ENCODE measurements at places on chromosomes 1 and 21.

DNA sequence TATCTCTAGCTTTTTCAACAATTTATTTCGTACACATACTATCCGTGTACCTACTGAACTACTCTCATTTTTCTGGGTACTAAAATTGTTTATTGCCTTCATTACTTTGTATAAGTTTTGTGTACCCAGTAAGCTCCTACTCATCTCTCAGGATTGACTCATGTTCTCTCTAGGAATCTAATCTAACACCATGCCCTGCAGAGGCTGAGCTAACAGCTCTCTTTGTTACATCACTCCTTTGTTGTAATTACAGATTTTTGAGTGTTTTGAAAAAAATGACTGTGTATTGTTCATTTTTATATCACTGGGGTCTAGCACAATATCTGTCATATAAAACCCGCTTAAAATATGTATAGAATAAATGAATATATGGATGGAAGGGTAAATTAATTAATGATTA, 167.1 kb downstream of the ATP6V1G3 start:
- DNase-seq = no peak

- DNase-seq = no peak
Observed at GRCh38 chr1:89910780-89911179, 84.1 kb upstream of the ZNF326 start.

DNA sequence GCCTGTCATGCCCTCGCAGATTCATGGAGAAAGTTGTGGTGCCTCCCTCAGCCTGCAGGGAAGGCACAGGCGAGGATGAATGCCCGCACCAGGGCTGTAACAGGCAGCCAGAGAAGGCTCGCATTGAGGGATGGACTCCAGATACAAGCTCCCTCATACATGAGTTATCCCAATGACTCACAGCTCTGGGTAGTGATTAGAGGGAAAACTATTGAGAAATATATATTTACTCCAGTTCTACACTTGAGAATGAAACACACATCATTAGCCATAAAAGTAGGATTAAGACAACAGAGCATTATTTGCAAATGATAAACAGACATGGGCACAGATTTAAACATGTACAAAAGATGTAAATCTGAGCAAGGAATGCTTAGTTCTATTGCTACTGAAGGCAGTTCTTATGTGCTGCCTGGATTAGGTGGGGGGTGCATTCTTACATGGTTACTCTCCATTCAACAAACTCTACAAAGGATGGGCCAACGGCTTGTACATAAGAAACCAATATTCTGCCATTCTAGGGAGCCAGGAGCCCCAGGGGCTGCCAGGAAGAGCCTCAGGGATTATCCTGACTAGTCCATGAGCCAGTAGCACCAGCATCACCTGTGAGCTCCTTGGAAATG, 97.9 kb downstream of the CSMD2 start:
- no peak for DNase-seq

DNA sequence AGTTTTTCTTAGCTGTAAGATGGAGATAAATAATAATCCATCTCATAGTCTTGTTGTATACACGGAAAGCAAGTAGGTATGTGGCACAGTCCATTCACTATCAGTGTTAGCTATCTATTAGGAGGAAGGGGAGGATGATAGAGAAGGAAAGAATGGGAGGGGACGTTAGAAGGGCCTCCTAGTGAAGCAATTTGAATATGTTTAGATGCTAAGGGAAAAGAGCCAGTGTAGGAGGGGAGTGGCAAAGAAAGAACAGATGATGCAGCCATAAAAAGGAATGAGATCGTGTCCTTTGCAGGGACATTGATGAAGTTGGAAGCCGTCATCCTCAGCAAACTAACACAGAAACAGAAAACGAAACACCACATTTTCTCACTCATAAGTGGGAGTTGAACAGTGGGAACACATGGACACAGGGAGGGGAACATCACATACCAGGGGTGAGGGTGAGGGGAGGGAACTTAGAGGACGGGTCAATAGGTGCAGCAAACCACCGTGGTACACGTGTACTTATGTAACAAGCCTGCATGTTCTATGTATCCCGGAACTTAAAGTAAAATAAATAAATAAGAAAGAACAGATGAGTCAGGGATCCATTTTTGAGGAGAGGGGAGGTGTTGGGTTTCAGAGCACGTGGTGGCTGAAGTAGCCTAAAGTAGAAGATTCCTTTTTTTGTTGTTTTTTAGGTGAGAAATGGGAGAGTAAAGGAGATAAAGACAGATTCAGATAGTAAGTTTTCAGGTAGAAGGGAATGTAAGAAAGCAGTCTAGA, 124.1 kb downstream of the POU2F1 start:
- DNase-seq = no peak

DNA sequence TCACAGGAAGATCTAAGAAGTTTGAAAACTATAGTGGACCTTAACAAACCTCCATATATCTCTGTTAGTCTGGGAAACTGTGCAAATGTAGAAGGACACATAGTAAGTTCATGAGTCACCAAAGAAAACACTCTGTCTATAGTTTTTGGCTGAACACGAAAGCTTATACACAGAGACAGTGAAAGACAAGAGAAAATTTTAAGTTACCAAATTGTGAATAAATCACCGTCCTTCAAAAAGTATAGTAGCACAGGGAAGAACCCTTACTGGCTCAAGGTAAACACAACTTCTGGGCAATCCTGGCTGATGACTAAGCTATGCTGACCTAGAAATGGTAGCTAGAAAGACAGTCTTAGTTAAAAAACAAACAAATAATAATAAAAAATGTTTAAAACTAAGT, 1057.9 kb downstream of the AMY1C start:
- no peak for DNase-seq

GRCh38 chr1:26529405-26529654, 231 bp upstream of the RPS6KA1 start:
- no peak for DNase-seq

DNA sequence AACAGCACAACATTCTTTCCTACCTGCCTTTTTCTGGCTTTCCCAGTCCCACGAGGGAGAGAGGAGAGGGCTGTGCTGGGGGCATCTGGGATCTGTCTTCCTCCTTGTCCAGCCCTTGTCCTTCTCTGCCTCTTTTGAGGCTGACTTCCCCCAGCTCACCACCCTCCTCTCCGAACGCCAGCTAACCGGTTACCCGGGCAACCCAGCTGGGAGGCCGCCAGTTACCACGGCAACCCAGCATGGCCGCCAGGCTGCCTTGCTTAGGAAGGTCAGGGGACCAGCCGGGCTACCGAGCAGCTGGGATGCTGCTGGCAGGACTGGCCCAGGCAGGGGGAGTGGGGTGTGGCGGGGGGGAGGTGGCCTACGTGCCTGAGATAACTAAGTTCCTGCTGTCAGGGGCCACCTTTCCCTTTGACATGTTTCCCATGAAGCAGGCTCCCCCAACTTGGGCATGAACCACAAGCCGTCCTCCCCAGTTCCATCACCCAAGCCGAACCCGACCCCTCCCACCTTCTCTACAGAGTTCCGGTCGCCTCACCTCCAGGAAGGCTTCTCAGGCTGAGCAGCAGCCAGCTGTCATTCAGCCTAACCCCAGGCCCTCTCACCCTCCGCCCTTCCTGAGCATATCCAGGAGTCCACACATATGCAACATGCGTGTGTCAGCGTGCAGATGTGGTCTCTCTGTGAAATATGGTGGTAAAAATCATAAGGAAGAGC, 8.7 kb downstream of the PLEKHA6 start:
- DNase-seq = no peak
